ENCODE measurements at places on chromosomes 12 and 14.

GRCh38 chr12:31687101-31687527 is 27.6 kb downstream of the ETFBKMT start:
- DNase-seq, result no peak

DNA sequence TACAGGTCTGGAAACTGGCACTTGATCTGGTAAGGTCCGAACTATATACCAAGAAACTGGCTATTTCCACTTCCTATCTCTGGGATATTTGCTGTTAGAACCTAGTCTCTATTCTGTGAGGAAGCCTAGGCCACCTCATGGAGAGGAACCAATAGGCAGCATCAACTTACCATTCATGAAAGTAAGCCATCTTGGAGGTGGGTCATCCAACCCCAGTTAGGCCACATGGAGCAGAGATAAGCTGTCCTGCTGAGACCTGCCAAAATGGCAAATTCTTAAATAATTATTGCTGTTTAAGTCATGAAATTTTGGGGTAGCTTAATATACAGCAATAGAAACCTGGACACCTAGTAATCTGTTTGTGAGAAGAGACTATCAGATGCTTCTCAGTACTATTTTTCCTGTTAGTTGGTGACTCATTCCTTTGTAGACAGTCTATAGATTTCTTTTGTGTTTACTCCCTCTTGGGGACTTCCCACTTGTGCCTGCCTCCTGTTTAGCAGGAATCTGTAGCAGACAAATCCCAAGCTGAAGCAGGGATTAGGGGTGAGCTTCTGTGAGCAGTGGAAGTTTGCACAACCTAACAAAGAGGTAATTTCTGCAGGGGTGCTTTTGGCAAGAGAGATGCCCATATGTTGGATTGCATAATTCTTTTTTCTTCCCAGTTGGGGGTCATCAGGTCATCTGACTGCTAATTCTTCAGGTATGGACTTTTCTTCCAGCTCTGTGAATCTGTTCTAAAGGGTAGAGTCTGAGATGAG is 136.8 kb downstream of the IGF1 start:
- peak; percentile 5 for DNase-seq

GRCh38 chr12:3745152-3745551 is 7.8 kb downstream of the CRACR2A start:
- DNase-seq, result no peak

DNA sequence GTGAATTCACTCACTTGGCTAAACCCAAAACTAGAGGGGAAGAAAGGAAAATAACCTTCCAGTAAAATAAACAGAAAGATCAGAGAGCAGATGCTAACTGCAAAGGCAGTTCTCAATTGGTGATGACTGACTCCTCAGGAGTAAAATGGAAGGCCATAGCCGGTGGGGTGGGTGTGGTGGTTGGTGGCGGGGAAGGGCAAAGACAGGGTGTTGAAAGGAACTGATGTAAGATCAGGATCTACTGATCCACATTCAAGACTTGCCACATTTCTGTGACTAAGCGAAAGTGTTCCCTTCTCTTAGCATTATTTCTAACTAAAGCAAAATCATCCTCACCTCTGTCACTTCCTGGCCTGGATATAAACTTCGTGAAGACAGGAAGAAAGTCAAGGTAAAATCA is 26.3 kb upstream of the TC2N start:
- DNase-seq, result no peak

DNA sequence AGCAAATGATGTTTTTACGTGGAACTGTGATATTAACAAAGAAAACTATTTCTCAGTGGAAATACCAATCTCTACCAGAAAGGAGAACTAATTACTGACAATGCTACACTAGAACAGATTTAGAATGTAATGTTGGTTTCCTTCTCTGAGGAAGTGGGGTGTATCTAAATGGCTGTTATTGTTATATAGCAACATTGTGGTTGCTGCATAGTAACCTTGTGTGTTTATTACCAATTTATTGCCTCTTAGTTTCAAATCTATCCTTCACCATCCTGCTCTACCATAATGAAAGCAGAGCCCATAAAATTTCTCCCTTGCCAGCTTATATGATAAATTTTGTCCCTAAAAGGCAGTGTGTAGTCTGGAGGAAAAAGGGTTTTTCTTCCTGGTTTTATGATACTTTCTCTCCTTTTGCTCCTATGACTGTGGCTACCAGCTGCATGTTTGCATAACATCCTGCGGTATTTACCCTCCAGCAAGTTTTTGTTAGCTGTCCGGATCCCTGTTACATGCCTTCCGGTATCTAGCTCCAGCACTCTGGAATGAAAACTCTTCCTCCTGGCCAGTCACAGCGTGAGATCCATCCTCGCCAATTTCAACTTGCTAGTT is 5.7 kb upstream of the KLRK1 start:
- DNase-seq, result peak; percentile 78

- no peak for DNase-seq
These were observed 751 bp downstream of the PSMB5 start for GRCh38 chr14:23033801-23034497.

GRCh38 chr12:3832738-3833137 is 40.5 kb downstream of the PARP11 start:
- DNase-seq, result no peak

- DNase-seq, result no peak
These were observed 108.4 kb upstream of the EGLN3 start for GRCh38 chr14:34059037-34059924.
